Left ventricle myocardium inferior (tissue), 1 donor: ENCODE measurements at places on chromosomes 7 and 10. TPM values are rescaled to one million over a fixed set of nuclear protein-coding genes. Genes with fewer than 3 reads are reported as not detected.
A peak's percentile ranks its signal among the peaks of the same experiment; 100 is the strongest.

DNA sequence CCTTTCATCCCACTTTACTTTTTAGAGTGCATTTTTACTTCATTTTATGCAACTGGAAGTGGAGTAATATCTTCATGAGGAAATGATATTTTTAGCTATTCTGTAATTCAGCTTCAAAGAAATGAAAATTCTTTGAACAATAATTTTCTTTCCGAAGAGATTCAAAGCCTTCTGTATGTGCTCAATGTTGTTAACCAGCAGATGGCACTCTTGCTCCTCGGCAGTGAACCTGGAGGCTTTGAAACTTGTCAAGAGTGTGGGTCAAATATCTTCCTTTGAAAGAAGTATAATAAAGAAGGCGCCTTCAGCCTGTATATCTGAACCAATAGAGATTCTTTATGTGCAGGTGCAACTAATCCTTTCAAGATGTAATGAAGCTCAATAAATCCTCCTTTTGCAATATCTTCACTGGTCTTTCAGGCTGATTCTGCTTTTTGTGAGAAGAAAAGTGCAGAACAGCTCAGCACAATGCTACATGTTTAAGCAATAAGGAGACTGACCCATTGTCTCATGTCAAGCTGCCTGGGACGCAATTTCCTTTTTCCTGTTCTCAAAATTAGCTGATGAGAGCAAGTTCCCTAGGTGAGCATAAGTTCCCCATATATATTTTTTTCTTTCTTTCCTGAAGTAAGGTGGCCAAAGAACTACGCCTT, 258.4 kb downstream of the SEMA3A start:
- DNase-seq, result peak; percentile 18

DNA sequence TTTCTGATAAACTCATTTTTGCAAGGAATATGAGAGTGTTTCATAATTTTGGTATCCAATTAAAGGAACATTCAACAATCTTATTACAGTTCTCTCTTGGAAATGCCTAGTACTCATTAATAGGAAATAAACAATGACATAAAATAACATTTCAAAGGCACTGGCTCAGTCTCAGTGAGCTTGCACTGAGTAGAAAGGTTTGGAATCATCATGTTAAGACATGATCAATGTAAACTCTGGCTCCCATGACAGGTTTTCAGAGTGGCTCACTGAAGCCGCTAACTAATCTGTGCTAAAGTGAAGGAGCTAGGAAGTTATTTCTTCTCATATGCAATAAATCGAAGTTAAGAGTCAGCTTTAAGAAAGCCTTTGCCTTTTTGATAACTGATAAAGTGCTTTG, 203.3 kb upstream of the HGF start:
- no peak for DNase-seq

DNA sequence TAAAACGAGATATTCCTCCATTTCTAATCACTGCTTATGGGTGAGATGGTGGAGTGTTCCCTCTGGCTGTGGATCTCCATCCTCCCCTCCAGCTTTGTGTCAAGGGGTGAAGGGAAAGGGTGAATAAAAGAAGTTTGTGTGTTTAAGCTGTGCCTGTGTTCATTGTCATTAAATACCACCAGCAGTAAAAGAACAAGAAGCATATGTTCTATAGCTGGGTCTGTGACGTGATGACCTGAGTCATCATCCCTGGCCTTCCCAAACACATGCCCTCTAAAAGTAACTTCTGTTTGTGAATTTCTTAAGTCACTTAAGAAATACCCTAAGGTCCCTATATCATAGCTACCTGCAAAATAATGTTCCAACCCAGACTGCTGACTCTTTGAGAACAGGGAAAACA, 104.9 kb downstream of the PPP1R17 start:
- no peak for DNase-seq

- DNase-seq, result no peak
Observed at GRCh38 chr7:49995681-49996080, 97.4 kb downstream of the ZPBP start.

GRCh38 chr10:79116801-79117723, 48.3 kb downstream of the ZMIZ1 start:
- DNase-seq, result peak; percentile 57

DNA sequence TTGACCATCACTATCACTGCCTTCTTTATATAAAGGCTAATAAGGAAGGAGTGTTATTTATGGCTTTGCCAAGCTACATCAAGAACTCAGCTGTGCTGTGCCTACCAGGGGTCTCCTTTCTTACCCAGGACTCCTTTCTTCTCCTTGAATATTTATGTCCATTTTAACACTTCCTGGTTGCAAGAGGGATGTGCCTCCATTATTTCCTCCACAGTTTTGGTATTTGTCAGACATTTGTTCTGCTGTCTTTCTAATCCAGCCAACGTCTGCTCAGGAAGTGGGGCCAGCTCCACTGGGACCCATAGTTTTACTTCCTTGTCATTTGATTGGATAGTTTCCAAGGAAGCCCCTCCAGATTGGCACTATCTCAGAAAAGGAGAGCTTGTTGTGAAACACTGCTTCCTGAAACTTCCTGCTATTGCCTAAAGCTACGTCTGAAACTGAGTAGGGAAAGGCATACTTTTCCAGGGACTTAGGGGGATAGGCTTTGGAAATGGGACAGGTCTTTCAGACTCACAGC, 6.6 kb upstream of the STRIP2 start:
- no peak for DNase-seq

GRCh38 chr7:69732203-69732602, 133.9 kb downstream of the AUTS2 start:
- no peak for DNase-seq

GRCh38 chr10:29160150-29160617, 128.7 kb upstream of the LYZL1 start:
- no peak for DNase-seq

DNA sequence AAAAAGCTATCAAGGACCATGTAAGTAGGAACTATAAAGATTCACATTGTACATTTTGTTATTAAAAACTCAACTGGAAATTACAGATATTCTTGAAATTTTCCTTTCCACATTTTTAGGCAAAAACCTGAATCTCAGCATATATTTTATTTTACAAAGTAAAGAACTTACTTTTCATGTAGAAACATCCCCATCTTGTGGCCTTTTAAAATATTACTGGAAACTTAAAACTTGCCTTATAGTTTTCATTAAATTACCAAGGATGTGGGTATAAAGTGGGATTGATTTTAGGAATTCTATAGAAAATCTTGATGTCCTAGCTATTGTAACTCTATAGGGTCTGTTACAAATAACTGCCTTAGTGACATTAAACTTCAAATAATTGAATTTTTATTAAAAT, 10.6 kb downstream of the DBF4 start:
- no peak for DNase-seq

GRCh38 chr10:119364645-119365600, 157.6 kb downstream of the GRK5 start:
- DNase-seq, result no peak

- DNase-seq, result no peak
Observed at GRCh38 chr7:40674316-40674715, 539.5 kb downstream of the SUGCT start.

DNA sequence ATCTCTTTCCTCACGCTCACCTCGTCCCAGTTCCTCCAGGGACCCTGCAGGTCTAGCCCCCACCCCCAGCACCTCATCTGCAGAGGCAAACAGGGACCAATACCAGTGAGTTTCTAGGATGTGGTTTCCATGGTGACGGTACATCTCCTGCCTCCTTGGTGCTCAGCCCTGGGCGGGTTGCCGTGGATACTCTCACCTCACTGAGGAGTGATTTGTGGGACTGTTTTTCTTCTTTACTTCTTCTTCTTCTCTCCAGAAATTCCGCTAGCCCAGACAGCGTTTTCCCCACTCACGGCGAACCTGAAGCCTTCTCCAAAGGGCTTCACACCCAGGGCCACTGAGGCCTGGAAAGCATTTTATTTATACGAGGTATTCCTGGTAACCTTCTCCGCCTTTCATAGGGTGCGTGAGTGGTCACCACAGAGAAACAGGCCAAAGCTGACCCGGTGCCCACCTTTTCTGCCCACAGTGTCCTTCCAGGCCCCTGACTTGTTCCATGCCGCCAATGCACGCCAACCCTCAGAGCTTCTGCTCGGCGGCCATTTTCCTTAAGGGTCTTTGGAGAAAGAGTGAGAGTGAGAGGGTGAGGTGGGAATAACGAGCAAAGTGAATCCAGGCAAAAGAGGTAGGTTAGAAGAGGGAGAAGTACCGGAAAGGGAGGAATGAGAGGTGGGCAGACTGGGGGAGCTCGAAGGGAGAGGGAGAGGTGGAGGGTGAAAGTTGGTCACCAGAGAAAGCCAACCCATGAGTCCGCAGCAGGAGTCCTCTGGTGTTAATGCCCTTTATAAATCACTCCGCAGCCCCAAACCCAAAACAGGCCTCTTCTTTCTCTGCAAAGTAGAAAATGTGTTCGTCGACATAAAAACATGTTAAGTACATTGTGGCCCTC, 15.5 kb downstream of the FAM241B start:
- no peak for DNase-seq

DNA sequence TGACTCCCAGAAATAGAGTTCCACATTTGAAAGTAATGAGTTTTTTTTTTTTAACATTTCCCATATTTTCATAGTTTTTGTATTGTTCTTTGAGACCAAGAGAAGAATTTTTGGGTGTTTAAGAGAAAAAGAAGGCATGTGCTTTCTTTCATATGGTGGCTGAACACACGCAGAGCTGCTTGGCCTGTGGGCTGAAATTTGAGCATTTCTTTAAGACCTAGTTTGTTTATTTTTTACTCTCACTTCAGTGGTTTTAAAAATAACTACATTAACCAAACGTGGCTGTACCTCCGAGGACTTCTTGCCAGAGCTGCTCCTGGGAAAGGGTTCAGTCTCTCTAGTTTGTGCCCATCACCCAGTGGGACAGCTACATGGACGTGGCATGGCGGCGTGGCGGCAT, 58.3 kb downstream of the INPP5A start:
- DNase-seq, result no peak

DNA sequence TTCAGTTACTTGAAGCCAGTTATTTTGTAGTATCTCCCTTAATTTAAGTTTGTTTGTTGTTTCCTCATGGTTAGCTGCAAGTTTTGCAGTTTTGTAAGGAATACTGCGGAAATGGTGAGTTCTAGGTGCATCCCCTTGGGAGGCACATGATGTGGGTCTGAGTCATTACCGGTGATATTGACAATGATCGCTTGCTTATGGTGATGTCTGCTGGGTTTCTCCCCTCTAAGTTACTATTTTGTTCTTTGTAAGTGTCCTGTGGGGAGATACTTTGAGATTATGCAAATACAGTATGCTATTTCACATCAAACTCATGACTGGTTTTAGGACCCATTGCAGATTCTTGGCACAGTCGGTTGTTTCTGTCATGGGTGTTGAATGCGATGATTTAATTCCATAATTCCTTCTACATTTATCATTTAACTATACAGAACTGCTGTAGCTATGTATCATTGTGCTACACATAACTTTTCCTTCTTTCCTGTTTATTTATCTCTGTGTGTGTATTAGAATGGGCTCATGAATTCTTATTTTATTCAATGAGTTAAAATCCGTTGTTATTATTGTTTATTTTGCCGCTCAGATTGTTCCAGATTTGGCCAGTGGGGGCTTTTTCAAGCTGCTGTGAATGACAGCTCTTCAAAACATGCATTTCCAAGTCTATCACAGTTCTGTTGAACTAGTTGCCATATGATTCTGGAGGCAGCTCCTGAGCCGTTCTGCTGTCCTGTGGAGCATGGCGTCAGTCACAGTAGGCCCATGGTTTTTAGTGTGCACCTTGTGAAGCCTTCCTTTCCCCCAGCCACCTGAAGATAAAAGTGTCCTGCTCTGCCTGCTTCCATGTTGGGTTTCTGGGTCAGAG, 18.4 kb downstream of the TSPAN14 start:
- DNase-seq, result no peak

- no peak for DNase-seq
Observed at GRCh38 chr7:78124216-78124615, 325.6 kb downstream of the PHTF2 start.

DNA sequence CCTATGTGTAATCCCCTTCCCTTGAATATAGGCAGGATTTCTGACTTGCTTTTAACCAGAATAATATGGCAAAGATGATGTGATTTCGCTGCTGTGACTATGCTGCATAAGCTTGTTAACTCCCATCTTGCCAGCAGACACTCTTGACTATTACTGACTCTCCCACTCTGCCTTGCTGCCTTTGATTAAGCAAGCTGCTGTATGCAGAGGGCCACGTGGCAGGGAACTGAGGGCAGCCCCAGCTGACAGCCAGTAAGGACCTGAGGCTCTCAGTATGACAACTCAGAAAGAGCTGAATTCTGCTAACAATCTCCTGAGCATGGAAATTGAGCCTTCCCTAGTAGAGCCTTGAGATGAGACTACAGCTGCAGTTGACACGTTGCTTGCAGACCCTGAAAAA, 279.4 kb upstream of the CACNA2D1 start:
- no peak for DNase-seq

DNA sequence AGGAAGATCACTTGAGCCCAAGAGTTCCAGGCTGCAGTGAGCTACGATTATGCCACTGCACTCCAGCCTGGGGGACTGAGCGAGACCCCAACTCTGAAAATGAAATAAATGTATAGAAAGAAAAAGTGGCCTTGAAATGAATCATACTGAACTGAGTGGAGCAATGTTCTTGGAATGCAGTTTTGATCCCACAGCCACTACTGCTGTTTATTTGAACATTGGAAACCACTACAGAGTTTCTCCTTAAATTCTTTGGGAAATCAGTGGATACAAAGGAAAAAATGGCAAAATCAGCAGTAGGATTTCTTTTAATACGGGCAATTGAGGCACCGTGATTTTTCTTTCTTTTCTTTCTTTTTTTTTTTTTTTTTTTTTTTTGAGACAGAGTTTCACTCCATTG, 637.4 kb downstream of the GALNT17 start:
- no peak for DNase-seq

- no peak for DNase-seq
Observed at GRCh38 chr10:13840036-13840435, 253.3 kb downstream of the PRPF18 start.

- no peak for DNase-seq
Observed at GRCh38 chr7:30782690-30783089, 11.5 kb downstream of the MINDY4 start.

- no peak for DNase-seq
Observed at GRCh38 chr10:6674291-6674690, 94.2 kb upstream of the PRKCQ start.

DNA sequence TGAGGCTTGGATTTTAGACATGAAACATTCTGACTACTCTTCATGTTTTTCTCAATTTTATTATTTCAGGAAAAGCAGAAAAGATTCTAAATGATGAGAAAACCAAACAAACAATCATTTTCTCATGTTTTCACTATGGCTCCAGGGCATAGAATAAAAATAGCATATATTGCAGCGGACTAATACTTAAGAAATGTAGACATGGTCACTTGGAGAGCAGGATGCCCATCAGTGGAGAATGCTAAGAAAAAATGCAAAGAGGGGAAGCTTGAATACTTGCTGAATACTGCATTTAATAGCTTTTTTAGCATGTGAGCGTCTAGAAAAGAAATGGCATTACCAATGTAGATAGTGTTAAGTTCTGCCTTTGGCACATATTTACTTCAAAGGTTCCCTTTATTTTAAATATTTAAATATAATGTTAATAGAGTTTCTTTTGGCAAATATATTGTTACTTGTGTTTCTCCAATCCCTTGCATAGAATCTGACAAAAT, 107.9 kb downstream of the PPP1R17 start:
- no peak for DNase-seq

The CHST15 gene
- 4.5 TPM for total RNA-seq

The EPO gene
- not detected for total RNA-seq

The COA1 gene
- 76.5 TPM for total RNA-seq

The MYH16 gene
- total RNA-seq, result not detected

The TUBAL3 gene
- 0.36 TPM for total RNA-seq

The ADARB2 gene
- 0.11 TPM for total RNA-seq

The NRCAM gene
- total RNA-seq, result 0.14 TPM

The ANKRD61 gene
- not detected for total RNA-seq

The CALD1 gene
- total RNA-seq, result 122 TPM
